ENCODE measurements at places on chromosomes 5 and 9.

DNA sequence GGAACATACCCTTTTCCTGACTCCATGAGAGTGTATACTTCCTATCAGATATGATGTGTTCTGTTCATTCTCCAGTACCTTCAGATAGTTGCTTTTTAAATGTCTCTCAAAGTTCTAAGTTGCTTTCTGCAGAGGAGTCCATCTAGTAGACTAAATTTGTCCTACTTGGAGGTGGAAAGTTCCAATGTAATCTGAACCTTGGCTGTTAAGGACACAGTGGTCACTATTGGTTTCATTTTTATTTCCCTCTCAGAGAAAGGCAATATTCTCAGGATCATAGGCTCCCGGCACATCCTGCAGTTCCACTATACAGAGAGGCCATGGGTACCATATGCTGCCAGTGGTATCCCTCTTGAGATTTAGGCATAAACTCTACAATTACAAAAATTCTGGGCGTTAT is 634.6 kb downstream of the LRRC70 start:
- no peak for DNase-seq

DNA sequence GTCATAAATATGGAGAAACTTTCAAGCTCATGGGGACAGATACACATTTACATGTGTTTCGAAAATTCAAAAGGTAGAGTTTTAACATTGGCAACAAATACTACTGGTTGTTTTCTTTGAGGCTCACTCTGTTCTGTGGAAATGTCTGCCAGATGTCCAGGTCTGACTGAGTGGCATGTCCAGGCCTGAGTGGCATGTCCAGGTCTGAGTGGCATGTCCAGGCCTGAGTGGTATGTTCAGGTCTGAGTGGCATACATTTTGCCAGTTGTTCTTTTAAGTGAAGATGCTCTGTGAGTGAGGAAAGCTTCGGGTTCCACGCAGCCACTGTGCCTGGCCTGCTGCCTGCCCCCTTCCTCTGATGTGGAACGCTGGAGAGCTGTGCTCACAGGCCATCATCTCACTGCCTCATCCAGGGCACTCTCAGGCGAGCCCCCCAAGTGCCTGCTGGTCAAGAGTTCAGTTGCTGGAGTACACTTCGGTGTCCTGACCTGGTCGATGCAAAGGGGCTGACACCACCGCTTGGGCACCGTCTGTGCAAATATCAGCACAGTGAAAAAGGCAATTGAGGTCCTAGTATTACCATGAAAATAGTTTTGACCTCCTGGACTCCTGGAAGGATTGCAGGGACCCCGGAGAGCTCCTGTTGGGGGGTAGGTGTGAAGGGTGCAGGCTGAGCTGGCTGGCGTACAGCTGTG is 89.9 kb downstream of the EHMT1 start:
- no peak for DNase-seq

DNA sequence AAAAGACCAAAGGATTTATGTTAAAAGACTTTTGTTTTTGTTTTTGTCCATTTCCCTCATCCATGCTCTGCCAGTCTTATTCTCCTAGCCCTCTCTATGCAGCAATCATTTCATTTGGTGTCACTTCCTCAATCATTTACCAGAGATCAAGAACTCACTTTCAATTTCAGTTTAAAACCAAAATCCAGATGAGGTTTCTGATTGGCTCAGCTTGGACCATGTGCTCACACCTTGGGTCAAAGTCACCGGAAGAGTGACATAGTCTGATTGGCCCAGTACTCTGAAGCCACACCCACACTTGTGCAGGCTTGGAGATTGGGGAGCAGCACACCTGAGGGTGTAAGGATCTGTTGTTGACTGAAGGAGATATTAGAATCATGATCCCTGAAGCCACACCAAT is 79.6 kb downstream of the TLR4 start:
- no peak for DNase-seq

- DNase-seq, result no peak
These were observed 131.5 kb downstream of the DOCK8 start for GRCh38 chr9:346111-346571.

- no peak for DNase-seq
These were observed 11.6 kb downstream of the SSBP2 start for GRCh38 chr5:81739291-81739690.

GRCh38 chr5:72351376-72351775 is 31.2 kb downstream of the PTCD2 start:
- no peak for DNase-seq

DNA sequence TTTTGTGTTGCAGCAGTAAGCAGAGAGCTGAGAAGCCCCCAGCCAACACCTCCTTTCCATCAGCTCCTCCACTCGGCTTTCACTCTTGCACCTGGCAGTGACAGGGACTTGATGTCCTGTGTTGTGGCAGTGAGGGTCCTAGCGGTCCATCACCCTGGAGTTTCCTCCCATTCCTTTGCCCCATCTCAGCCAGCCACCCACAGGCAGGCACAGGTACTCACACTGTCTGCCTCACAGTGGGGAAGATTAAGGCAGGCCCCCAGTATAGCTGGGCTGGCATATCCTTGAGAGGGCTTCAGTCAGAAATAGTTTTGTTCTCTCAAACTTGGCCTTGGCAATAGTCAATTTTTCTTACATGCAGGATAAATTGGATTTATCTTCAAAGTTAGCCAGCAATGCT is 362.7 kb downstream of the GADD45G start:
- no peak for DNase-seq

DNA sequence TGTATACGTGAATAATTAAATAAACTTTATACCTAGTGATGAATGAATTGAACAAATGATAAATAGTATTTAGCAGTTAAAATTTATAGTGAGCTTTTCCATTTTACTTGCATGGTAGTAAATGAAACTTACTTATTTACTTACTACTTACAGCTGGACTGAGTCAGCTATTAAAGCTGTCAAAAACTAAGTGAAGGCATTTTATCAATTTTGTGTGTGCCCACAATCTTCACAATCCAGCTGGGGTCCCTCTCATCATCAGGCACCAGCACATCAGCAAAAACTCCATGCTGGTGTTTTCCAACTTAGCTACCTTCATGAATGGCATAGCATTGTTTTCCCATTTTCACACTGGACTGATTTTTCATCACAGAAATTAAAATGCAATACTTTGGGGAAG is 81.1 kb downstream of the SAXO1 start:
- DNase-seq, result no peak

Measured in mesothelial cell of epicardium (in vitro differentiated cells).